Aorta (tissue), 5 donors: ENCODE measurements at places on chromosomes 7 and 10. TPM values are rescaled to one million over a fixed set of nuclear protein-coding genes. Genes with fewer than 3 reads are reported as not detected.

DNA sequence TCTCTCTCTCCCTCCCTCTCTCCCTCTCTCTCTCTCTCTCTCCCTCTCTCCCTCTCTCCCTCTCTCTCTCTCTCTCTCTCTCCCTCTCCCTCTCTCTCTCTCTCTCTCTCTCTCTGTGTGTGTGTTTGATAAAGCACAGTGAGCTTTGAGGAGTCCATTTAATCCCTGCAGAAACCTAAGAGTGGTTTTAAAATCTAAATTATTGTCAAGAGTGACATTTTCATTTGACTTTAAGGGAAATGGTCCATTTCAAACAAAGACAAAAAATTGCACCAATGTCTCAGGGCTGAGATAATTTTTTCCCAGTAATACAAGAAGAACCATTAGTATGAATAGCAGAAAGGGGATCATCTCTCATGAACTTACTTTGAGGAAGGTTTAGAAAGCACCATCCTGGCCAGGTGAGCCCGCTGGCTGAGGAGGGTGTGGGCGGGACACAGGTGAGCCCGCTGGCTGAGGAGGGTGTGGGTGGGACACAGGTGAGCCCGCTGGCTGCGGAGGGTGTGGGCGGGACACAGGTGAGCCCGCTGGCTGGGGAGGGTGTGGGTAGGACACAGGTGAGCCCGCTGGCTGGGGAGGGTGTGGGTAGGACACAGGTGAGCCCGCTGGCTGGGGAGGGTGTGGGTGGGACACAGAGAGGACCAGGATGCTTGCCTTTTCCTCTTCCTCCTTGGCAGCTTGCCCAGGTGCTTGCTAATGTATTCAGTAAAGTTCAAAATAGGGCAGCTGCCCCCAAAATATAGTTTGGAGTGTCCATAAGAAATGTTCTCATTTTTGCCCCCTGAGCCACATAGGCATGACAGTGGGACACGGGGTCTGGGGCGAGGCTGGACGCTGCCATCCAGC lies 125.0 kb downstream of the DNAJB6 start:
- peak; percentile 21 for DNase-seq

DNA sequence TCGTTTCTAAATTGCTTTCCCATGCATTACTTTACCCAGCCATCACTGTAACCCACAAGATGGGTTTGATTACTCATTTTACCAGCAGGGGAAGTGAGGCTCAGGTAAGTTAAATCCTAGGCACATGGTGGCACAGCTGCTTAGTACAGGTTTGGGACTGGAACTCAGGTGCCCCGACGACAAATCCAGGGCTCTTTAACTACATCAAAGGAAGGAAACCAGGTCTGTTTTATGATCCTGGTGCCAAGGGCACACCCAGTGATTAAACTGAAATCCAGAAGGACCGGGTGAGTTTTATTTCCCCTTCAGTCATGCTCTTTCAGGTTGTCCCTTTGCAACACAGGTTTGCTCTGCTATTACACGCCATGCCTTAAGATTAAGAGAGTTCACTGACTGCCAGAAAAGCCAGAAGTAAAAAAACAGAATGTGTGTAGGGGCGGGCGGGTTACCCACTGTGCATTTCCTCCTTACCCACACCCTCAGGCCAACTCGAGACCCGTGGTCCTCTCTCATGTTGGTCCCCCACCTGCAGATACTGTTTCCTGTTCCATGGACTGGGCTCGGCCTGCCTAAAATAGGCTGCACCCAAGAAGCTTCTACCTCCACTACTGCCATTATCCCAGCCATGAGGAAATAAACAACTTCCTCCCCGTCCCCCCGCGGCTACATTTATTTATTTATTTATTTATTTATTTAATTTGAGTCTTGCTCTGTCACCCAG lies 55.1 kb upstream of the KDM7A start:
- no peak for DNase-seq

GRCh38 chr7:94336009-94336408 lies 58.7 kb upstream of the COL1A2 start:
- no peak for DNase-seq

- peak; percentile 85 for DNase-seq
Observed at GRCh38 chr10:43846187-43846680, 197.6 kb upstream of the ZNF32 start.

DNA sequence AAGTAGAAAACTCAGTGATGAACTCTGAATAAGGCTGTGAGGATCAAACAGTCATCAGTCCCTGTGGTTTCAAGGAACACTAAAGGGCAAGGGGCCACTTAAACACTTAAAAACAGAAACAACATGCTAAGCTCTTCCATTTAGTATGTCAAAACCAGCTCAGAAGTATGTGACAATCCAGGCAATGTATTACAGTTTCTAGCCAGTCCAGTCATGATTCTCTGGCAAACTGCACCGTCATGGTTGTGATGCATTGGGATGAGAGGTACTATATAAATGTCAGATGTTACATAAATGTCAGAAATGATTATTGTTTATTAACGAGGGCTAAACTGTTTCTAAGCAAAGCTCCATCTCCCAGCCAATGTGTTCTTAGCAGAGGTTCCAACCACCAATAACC lies 4.7 kb upstream of the CREB5 start:
- no peak for DNase-seq

GRCh38 chr10:69364232-69364940 lies 52.3 kb downstream of the TACR2 start:
- no peak for DNase-seq

PTPN20 gene
- 4.8 TPM for total RNA-seq

MAP3K8 gene
- total RNA-seq = 80.3 TPM
